ENCODE measurements at places on chromosomes 3 and 15.
A peak's percentile ranks its signal among the peaks of the same experiment; 100 is the strongest.

GRCh38 chr3:195117978-195118581 lies 152.9 kb downstream of the XXYLT1 start:
- DNase-seq: no peak

DNA sequence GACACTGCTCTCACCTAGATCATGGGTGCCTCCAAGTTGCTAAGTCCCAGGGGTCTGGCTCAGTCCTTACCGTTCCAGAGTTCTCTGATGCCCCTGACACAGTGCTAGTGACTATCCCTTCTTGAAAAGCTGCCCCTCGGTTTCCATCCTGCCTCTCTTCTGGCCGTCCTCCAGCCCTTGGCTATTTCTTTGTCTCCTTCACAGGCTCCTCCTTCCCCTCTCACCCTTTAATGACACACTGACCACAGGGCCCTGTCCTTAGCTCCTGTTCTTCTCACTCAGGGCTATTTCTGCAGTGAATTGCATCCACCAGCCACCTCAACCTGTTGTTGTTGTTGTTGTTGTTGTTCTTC lies 31.1 kb downstream of the SLC28A1 start:
- no peak for DNase-seq

- DNase-seq: no peak
These were observed 25.5 kb upstream of the MNS1 start for GRCh38 chr15:56490461-56490860.

DNA sequence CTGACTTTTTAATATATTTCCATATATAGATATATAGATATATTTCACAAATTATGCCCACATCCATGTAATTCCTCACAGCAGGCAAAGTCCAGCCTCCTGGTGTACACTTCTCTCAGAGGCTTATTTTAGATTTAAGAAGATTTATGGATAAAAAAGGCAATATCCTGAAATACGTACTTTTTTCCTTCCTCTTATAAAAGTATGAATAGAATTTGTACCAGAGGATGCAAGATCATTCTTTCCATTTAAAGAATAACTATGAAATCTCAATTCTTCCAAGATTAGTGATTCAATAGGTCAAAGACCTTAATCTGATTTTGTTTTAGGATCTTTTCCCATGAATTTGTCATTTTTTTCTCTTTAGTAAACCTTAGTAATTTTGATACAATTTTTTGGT lies 597.9 kb upstream of the TBL1XR1 start:
- DNase-seq: no peak

DNA sequence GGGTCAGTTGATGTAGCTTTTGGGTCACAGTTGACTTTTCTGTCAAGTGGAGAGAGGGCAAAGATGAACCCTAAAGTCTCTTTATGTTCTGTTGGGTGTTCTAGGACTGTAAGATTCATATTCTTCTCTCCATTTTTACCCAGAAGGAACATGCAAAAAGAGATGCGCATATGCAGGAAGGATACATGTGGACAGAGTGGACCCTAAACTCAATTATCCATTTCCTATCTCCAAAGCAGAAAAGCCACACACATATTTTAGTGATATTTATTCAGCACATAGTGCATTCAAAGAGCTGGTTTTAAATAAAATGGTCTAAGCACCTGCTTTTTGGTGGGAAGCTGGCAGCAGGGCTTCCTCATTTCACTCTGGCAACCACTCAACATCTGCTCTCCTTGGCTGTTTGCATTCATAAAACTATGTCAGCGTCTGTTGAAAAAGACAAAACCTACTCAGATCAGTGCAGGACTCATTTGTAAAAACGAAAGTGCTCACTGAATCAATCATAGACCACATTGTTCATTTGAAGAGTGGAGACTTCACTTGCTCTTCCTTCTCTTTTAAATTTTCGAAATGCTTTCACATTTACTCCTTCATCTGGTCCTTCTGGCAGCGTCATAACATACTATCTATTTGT lies 96.6 kb downstream of the SEMA6D start:
- no peak for DNase-seq

- DNase-seq: no peak
These were observed 1011.7 kb downstream of the SQOR start for GRCh38 chr15:46646490-46646889.

GRCh38 chr3:69370156-69370883 lies 15.6 kb downstream of the FRMD4B start:
- no peak for DNase-seq

GRCh38 chr3:122926811-122927210 lies 100.8 kb downstream of the SEMA5B start:
- no peak for DNase-seq

GRCh38 chr3:8882171-8882593 lies 81.1 kb downstream of the RAD18 start:
- no peak for DNase-seq

GRCh38 chr15:66670762-66671580 lies 31.1 kb upstream of the SMAD6 start:
- no peak for DNase-seq

- DNase-seq: no peak
These were observed 114.8 kb downstream of the ADCY5 start for GRCh38 chr3:123334056-123334455.

DNA sequence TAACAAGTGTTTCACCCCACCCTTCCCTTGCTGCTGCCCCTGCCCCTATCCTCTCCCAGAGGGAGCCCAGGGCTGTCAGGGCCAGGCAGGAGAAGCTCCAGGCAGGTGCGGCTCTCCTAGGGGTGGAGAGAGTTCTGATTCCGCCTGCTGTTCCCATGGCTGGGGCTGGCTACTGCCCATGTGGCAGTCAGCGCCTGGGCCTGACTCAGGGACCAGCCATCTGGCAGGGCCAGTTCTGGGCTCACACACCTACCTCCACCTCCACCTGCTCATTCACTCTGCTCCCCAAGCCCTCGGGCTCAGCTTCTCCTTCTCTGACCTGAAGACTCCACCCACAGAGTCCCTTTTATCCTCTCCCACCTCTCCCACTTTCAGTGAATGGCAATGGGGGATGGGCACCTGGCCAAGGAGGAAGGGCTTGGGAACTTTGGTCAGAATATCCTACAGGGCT lies 23.4 kb downstream of the AMOTL2 start:
- DNase-seq: no peak

DNA sequence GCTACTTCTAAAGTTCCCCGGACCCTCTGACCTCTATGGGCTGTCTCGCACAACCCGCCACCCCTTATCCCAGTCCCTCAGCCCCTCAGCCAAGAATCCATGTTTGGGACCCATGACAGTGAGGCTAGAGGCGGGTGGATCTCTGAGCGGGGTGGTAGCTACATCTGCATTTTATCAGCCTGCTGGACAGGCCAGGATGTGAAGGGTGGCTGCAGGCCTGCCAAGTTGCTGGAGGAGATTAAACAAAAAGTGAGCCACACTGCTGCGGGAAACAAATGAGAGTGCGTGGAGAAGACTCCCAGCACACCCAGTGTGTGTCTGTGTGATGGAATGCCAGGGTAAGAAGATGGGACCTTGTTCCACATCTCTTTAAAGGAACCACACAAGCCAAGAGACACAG lies 51.1 kb upstream of the SPATA12 start:
- no peak for DNase-seq

GRCh38 chr3:43503067-43503728 lies 118.6 kb downstream of the ANO10 start:
- DNase-seq: no peak

DNA sequence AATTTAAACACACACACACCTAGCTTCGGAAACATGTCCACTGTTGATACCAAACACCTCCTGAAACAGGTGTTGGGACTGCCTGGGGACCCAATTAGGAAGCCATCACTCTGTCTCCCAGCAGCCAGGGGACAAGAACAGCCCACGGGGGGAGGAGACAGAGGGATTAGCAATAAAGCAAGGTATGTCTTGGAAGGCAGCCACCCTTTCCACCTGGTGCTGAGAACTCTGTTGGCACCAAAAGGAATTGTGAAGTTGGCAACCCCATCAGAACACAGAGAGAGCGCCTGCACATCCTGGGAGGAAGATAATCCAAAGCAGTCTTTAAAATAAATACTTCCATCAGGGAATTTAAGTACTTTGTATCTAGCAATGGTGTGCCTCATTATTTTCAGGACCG lies 111.0 kb downstream of the ADAMTS17 start:
- no peak for DNase-seq

DNA sequence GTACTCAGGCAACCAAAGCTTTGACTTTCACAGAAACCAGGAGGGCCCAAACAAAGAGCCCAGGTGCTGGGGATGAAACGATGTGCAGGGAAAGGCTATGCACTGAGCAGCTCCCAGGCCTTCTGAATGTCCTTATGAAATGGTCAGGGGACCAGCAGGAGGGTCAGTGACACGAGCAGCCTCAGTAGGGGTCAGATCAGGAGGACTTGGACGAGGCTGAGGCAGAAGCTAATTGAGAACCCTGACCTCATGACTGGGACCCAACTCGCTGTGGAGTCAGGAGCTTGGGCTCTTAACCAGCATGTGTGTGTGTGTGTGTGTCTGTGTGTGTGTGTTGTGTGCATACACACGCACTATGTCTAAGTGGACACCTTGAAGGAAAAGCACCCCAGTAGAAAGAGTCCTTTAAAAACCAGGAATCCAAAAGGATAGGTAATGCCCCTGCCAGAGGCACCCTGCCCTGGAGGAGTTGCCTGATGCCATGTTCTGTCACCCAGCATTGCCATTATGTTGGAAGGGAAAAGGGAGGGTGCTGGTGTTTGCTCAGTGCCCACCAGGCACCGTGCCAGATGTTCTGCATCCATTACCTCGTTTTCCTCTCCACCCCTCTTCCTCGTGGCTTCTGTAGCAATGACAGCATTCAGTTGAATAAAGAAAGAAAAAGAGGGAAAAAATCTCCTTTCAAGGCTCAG lies 50.9 kb downstream of the CORO2B start:
- DNase-seq: no peak

DNA sequence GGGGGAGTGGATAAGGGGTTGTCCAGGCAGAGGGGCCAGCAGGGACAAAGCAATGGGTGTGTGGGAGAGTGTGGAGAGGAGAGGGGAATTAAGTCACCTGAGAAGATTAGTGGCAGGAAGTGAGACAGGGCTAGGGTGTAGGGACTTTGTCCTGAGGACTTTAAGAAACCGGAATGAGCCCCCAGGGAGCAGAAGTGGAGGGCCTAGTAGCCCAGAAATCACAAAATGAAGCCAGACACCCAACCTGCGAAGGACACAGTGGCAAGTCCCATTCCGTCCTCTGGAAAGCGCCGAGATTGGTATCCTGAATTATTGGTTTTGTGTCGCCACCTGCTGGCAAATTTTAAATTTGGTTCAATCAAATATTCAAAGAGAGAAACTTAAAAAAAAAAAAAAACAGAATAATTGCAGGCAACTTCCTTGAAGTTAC lies 78.0 kb upstream of the SLC25A36 start:
- peak; percentile 67 for DNase-seq

GRCh38 chr3:75341324-75342067 lies 322.6 kb upstream of the FRG2C start:
- no peak for DNase-seq

GRCh38 chr15:90994059-90994416 lies 297 bp downstream of the PRC1 start:
- DNase-seq: peak; percentile 69

- no peak for DNase-seq
These were observed 2.9 kb downstream of the IGDCC3 start for GRCh38 chr15:65374821-65375401.

DNA sequence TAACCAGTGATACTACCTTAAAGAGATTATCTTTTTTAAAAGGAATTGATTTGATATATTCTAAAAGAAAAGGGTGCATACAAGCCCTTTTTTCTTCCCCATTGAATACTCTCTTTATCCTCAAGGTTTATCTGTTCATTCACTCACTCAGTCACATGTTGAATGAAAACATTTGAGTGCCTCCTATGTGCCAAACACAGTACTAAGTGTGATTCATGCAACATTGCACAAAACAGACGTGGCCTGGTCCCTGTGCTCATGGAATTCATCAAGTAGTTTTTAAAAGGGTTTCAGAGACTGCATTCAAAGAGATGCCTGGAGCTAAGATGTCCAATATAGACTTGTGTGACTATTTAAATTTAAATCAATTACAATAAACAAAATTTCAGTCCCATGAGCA lies 462.2 kb upstream of the MDFIC2 start:
- no peak for DNase-seq

- DNase-seq: no peak
These were observed 102.7 kb downstream of the TBC1D5 start for GRCh38 chr3:17639765-17640164.

DNA sequence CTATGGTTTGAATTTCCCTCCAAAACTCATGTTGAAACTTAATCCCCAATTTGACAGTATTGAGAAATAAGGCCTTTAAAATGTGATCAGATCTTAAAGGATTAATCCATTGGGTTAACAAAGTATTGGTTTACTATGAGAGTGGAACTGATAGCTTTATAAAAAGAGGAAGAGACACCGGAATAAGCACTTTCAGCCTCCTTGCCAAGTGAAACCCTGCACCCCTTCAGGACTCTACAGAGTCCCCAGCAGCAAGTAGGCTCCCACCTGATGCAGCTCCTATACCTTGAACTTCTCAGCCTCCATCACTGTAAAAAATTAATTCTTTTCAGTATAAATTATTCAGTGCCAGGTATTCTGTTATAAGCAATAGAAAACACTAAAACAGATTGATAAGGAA lies 348.3 kb downstream of the CGGBP1 start:
- DNase-seq: no peak

DNA sequence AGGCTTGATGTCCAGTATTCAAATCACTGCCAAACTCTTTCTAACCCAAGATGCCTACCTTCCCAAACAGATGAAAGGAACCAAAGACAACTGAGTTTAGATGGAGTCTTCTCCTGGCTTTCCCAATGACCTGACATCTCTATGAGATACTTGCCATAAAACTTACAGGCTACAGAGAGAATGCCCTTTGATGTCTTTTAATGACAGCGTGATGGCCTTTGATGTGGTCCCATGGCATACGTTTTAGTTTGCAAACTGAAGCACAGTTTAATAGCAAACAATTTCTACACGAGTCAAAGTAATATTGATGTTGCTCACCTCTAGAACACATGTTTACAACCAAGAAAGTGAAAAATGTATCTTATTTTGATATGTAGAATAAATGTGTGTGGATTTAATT lies 73.2 kb downstream of the ZIC4 start:
- no peak for DNase-seq

- no peak for DNase-seq
These were observed 112.8 kb upstream of the RBMS3 start for GRCh38 chr3:29168081-29168480.

- DNase-seq: no peak
These were observed 33.8 kb downstream of the COL6A5 start for GRCh38 chr3:130379274-130379673.

- DNase-seq: no peak
These were observed 71.9 kb upstream of the RNU6-1 start for GRCh38 chr15:67911727-67912126.
